ENCODE measurements at places on chromosomes 7 and 10.
A peak's percentile ranks its signal among the peaks of the same experiment; 100 is the strongest.

DNA sequence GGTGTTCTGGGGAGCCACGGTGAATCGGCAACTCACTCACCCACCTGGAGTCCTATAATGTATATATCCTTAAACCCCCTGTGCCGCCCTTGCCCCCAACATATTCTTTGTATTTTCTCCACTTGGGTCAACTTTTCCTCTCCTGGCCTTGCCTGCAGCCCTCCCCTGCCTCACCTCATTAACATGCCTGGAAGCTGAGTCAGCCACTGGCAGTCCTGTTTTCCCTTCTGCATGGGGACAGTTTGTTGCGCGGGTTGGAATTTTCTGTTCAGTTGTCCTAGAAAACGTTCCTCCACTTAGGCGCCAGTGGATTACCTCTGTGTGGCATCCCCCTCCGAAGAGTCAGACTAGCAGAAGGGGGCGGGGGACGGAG, 97.4 kb downstream of the C10orf105 start:
- no peak for DNase-seq
- no peaks in the 10 kb centered on the region for H3K27me3 ChIP-seq
- H3K4me3 ChIP-seq: no peak overlapping the region
- no peaks in the 10 kb centered on the region for H3K36me3 ChIP-seq
- no peak overlapping the region for H3K27ac ChIP-seq
- H3K4me1 ChIP-seq: peaks cover 8% of the 10 kb centered on the region

DNA sequence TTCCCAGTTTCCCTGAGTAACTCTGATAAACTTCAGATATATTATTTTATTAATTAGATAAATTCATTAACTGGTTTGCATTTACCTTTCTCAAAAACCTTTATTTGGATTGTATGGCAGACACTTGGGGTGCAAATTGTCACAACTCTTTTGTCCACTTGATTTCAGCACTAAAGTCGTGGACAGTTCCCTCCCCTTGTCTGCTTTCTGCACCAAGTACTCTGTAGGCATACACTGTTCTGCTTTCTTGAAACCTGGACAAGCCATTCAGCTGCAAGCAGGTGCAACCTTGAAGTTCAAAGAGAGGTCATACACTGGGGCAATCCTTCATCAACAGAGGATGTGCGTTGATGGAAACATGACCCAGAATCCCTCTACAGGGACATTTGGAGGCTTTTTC, 162.9 kb downstream of the ARL5B start:
- H3K27me3 ChIP-seq: no peaks in the 10 kb centered on the region
- no peaks in the 10 kb centered on the region for H3K36me3 ChIP-seq
- DNase-seq: no peak

DNA sequence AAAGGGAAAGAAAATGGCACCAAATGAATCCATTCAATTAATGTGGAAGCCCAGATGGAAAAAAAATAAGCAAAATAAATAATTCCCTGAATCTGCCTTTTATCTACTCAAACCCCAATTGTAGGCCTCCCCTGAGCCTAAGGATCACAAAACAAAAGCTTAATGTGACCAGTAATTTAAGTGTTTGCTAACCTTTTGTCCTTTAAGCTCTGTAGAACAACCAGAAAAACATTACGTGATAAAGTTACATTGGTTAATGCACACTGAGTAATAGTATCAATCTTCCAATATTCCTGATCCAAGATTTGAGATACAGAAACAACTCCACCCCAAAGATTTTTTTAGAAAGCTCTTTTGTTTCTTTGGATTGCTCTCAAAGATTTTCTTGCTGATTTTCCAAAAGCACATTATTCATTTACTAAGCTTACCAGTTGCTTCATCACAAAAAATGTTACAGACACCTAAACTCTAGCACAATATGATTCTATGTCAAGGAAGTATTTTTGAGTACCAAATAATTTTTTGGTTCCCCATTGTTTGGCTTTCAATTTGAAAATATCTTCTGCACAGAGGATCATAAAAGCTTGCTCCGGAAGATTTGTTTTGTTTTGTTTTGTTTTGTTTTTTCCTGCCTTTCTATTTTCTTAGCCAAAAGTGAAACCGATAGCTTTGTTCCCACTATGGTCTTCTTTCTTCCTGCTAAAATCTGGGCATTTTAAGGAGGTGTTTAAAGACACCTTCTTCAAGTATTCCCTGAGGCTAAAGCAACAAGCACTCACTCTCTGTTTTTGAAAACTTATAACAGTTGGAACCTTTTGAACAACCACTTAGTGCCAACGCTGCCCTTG, 54.2 kb downstream of the TRIL start:
- H3K27ac ChIP-seq: no peak overlapping the region
- no peak overlapping the region for H3K4me3 ChIP-seq
- H3K27me3 ChIP-seq: no peaks in the 10 kb centered on the region
- no peak for DNase-seq
- H3K4me1 ChIP-seq: no peaks in the 10 kb centered on the region
- no peaks in the 10 kb centered on the region for H3K36me3 ChIP-seq

GRCh38 chr7:148650232-148650858, 48.4 kb upstream of the CUL1 start:
- H3K4me3 ChIP-seq: no peak overlapping the region
- no peaks in the 10 kb centered on the region for H3K4me1 ChIP-seq
- H3K27me3 ChIP-seq: peaks cover 2% of the 10 kb centered on the region
- no peaks in the 10 kb centered on the region for H3K36me3 ChIP-seq
- no peak overlapping the region for H3K27ac ChIP-seq

DNA sequence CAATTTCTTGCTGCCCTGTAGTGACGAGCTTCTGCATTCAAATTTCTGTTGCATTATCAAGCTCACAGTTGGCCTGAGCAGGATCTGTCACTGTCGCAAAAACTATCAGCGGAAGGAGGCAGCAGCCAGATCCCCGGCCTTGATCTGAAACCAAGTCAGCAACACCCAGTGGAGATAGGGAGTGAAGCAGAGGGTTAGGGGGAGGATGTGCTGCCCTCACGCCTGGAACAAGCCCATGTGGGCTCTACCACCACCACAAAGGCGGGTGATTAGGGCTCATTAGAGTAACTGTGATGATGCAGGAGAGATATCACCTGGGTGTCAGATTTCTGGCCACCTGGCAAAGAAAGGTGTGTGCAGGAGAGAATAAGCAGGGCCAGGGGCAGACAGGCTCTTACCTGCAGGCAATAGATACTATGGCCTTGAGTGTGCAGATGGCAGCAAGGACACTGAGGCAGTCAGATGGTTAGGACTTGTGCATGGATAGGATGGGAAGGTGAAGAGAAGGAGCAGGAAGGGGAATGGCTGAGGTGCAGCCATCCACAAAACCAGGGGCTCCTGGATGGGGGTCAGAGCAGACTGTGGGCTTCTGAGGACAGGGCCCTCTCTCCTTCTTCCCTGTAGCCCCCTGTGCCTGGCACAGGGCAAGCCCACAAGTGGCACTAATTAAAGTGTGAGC, 417.3 kb downstream of the RPS24 start:
- H3K36me3 ChIP-seq: no peaks in the 10 kb centered on the region
- no peaks in the 10 kb centered on the region for H3K4me1 ChIP-seq
- no peaks in the 10 kb centered on the region for H3K27me3 ChIP-seq
- H3K4me3 ChIP-seq: no peak overlapping the region

GRCh38 chr7:2487586-2488271, 11.5 kb upstream of the GRIFIN start:
- H3K4me1 ChIP-seq: no peaks in the 10 kb centered on the region
- H3K27ac ChIP-seq: peak overlapping the region; percentile 75
- DNase-seq: no peak
- H3K4me3 ChIP-seq: no peak overlapping the region
- no peaks in the 10 kb centered on the region for H3K36me3 ChIP-seq

DNA sequence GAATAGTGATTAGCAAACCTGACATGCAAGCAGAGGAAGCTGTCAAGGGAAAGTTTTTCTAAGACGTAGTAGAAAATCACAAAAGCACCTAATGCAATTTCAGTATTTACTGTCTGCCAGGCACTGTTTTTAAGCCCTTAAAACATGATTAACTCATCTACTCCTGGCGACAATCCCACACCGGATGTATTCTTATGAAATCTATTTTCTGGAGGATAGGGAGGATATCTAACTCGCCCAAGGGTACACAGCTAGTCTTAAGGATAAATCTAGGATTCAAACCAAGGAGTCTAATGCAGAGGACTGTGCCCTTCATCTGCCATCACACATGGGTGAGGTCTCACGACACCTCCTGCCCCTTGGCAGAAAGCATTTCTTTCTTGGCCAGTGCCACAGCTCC, 47.8 kb upstream of the FIGNL1 start:
- H3K27me3 ChIP-seq: no peaks in the 10 kb centered on the region
- H3K36me3 ChIP-seq: no peaks in the 10 kb centered on the region
- H3K27ac ChIP-seq: no peak overlapping the region

DNA sequence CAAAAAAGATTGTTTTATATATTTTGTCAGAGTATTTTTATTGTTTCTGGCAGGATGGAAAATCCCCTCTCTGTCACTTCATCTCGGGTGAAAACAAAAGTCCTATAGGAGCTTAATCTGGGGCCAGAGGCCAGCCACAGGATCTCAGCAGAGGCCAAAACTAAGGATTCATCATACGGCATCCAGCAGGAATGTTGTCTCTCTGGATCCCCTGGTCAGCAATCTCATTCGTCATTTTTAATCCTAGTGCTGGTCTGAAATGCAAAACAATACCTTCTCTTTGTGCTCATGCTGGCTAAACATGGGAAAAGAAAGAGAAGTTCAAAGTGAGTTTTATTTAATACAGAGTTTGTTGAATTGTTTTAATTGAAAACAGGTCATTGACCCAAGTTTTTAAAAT, 482.5 kb upstream of the AUTS2 start:
- no peaks in the 10 kb centered on the region for H3K36me3 ChIP-seq
- no peak overlapping the region for H3K4me3 ChIP-seq
- no peak for DNase-seq
- no peak overlapping the region for H3K27ac ChIP-seq
- H3K27me3 ChIP-seq: no peaks in the 10 kb centered on the region

GRCh38 chr10:74839708-74840107, 13.3 kb downstream of the KAT6B start:
- H3K27ac ChIP-seq: no peak overlapping the region
- no peaks in the 10 kb centered on the region for H3K36me3 ChIP-seq
- H3K4me3 ChIP-seq: no peak overlapping the region
- no peak for DNase-seq
- H3K4me1 ChIP-seq: peaks cover 14% of the 10 kb centered on the region
- no peaks in the 10 kb centered on the region for H3K27me3 ChIP-seq

- H3K27me3 ChIP-seq: no peaks in the 10 kb centered on the region
- no peaks in the 10 kb centered on the region for H3K4me1 ChIP-seq
- H3K4me3 ChIP-seq: no peak overlapping the region
- no peaks in the 10 kb centered on the region for H3K36me3 ChIP-seq
- H3K27ac ChIP-seq: no peak overlapping the region
These were observed 171.2 kb downstream of the ARHGAP21 start for GRCh38 chr10:24552346-24553016.

- no peak overlapping the region for H3K27ac ChIP-seq
- H3K4me3 ChIP-seq: no peak overlapping the region
- DNase-seq: no peak
- no peaks in the 10 kb centered on the region for H3K27me3 ChIP-seq
These were observed 71.2 kb downstream of the GOLGA7B start for GRCh38 chr10:97920865-97921264.

GRCh38 chr7:30468041-30468440, 10.5 kb downstream of the NOD1 start:
- no peak for DNase-seq
- peaks cover 98% of the 10 kb centered on the region for H3K4me1 ChIP-seq
- H3K4me3 ChIP-seq: no peak overlapping the region
- no peaks in the 10 kb centered on the region for H3K27me3 ChIP-seq

DNA sequence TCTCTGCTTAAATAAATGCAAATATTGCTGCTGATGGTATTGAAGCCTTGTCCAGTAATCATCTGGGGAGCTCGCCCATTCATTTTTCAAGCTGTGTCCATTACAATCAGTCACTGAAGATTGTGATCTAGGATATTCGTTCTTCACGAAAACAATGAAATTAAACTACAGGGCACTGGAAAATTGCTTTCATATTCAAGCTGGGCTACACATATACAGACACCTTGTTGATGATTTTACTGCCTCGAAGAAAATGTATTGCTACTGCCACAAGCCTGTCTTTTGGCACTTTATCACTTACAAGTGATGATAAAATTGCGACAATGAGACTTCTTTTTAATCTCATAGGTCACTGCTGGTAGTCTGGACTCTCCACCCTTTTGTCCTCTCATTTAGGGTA, 100.0 kb upstream of the MINDY3 start:
- H3K36me3 ChIP-seq: no peaks in the 10 kb centered on the region
- H3K4me1 ChIP-seq: no peaks in the 10 kb centered on the region
- H3K4me3 ChIP-seq: no peak overlapping the region

DNA sequence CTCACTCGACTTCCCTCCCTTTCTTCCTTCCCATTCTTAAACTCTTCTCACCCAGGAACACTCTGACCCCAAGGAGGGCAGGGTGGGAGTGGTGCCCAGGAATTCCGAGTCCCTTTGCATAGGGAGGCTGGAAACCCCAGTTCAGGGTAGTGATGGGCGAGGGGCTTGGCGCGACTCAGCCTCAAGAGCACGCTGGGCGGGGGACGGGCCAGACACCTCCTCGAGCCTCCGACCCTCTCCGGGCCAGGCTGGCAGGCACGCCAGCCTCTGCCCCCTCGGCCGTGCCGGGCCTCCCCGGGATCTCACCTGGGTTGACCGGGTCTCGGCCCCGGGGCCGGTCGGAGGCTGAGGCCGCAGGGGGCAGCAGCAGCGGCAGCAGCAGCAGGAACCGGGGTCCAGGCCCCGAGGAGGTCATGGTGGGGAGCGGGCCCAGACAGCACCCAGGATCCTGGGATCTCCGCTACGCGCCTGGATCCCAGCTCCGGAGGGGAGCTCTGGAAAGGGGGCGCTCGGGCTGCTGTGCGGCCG, 457 bp downstream of the PLOD3 start:
- peak overlapping the region; percentile 80 for H3K4me3 ChIP-seq
- peak overlapping the region; percentile 86 for H3K27ac ChIP-seq
- H3K4me1 ChIP-seq: peaks cover 56% of the 10 kb centered on the region
- DNase-seq: no peak

DNA sequence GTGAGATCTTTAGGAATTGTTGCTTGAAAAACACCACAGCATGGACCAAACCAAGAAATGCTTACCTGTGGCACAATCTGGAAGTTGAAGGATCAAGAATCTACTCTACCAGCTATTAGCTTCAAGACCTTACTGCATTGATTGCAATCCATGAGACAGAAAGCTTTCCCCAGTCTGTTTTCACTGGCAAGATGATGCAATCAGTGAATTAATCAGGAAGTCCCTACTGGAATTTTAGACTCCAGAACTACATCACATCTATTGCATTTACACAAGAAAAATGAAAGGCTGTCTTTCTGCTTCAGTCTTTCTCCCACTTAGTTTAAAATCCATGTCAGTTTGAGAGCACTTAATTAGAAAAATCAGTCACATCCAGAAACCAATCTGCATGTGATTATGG, 191.7 kb downstream of the TFEC start:
- no peaks in the 10 kb centered on the region for H3K36me3 ChIP-seq
- H3K4me3 ChIP-seq: no peak overlapping the region
- no peak for DNase-seq
- H3K4me1 ChIP-seq: no peaks in the 10 kb centered on the region

DNA sequence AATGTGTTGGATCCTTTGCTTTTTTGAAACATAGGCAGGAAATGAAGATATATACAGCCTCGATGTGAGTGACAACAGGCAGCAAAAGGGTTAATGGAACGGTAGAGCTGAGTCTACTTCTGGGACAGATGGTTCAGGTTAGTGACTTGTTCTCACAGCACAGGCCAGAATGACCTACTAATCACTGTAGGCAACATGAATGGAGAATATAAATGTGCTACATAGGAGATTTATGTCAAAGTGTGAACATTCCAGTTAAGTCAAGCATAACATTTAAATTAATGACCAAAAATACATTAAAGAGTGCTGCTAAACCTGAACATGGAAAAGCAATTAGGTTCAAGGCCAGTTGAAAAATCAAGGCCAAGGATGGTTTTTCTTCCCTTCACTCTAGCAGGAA, 235.2 kb downstream of the POU6F2 start:
- H3K27me3 ChIP-seq: no peaks in the 10 kb centered on the region
- no peaks in the 10 kb centered on the region for H3K36me3 ChIP-seq
- no peak overlapping the region for H3K4me3 ChIP-seq
- no peak for DNase-seq

All from tibial nerve (tissue), 4 donors.